ENCODE measurements at places on chromosomes 1 and 21.

GRCh38 chr1:184930232-184930631 is 44.1 kb downstream of the NIBAN1 start:
- no peaks in the 10 kb centered on the region for H3K27me3 ChIP-seq
- H3K4me1 ChIP-seq: peaks cover 58% of the 10 kb centered on the region
- H3K27ac ChIP-seq: peak overlapping the region; percentile 56
- no peak overlapping the region for H3K4me3 ChIP-seq
- DNase-seq: no peak

GRCh38 chr1:199176713-199177112 is 537.9 kb downstream of the PTPRC start:
- H3K27ac ChIP-seq: no peak overlapping the region

DNA sequence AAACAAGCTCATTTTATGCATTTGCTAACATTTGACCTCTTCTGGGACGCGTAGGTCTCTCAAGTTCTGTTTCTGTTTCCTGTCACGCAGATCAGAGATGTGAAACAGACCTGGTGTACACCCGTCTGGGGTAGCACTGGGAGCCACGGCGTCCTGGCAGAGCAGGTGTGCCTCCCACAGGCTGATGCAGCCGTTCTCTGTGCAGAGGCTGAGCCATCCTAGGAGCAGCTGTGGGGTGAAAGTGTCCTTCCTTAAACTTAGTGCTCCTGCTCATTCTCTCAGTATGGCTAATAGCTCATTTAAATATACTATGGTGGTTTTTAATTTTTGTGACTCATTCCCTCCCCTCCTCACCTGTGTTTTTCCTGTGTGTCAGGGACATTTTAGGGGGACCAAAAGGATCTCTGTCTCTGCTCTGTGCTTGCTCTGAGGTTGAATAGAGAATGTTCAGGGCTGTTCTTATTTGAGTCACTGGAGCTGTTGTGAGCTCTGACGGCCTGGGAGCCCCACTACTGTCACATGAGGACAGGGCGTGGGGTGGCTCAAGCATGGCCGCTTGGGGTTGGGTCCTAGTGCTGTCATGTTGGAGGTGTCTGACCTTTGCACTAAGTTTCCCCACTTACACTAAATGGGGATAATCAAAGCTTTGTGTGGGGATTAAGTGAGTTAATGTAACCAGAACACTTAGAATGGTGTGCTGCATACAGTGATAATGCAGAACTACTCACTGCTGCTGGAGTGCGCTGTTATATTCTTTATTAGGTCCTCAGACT is 43.0 kb downstream of the GALNT2 start:
- no peaks in the 10 kb centered on the region for H3K36me3 ChIP-seq
- no peak overlapping the region for H3K27ac ChIP-seq

DNA sequence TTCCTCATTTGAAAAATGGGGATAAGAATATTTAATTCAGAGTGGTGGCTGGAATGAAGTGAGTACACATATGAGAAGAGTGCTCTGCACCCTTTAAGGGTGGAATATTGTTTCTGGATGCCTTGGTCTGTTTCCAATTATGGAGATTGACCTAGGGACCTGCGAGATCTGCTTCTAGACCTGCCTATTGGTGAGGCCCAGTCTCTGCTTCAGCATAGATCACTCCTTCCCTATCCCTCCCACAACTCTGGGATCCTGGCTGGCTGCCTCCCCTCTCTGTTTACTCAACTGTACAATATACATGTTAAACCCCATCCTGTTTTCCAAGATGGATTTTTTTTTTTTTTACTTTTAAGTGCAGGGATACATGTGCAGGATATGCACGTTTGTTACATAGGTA is 6.4 kb upstream of the LDLRAD1 start:
- H3K4me1 ChIP-seq: peaks cover 14% of the 10 kb centered on the region
- DNase-seq: no peak
- no peaks in the 10 kb centered on the region for H3K36me3 ChIP-seq
- no peak overlapping the region for H3K27ac ChIP-seq
- H3K27me3 ChIP-seq: no peaks in the 10 kb centered on the region

DNA sequence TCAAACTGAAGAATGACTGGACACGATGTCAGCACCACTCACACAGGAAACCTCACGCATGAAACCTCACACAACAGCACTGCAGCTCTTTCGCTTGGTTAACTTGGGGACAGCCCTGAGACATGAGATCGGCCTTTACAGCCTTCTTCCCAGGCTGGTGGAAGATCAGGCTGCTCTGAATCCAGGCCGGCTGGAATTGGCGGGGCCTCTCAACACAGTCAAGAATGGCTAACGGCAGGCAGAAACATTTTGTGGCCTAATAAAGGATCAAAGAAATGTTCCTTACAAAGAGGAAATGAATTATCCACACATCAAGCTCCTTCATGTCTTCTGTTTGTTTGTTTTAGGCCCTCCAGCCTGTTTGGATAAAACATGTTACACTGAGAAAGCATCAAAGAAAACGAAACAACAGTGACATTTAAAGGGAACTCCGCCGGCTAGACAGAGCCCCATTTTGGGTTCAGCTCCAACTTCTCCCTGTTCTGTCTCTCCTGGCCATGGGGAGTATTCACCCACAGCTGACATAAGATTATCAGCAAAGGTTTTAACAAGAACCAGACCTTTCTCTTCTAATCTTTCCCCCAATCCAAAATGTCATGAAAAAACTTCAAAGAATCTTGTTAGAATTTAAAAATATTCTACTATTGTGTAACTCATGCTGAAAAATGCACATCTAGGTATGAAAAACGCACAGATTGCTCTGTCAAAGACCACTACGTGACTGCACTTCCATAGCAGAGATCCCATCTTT is 131.2 kb downstream of the SLC45A1 start:
- H3K36me3 ChIP-seq: peaks cover 8% of the 10 kb centered on the region
- H3K27me3 ChIP-seq: no peaks in the 10 kb centered on the region
- peak overlapping the region; percentile 38 for H3K4me3 ChIP-seq
- peaks cover 45% of the 10 kb centered on the region for H3K4me1 ChIP-seq

DNA sequence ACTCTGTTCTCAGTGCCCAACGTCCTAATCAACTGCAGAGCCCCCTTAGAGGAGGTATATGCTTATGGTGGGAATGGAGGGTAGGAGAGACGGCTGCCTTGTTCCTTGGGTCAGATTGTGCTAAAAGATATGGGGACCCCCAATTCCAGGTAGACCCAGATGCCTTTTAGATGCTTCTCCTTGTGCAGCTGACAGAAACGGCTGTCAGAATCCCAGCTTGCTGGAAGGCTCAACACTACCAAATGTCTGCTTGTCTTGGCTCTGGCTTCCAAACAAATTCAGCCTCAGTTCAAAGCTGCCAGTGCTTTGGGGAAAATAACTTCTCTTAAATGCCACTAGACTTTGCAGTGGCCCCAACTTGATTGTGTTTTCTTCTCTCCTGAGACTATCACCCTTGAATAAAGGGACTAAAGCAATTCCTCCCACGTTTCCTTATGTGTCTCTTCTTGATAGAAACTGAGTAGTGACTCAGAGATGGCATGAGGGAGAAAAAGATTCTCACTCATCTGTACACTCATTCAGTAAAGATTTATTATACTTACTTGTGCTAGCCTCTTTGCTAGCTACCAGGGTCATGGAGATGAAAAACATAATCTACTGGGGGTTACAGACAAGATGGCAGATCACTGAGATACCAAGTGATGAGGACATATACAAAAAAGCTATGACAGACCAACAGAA is 3.4 kb upstream of the RNF19B start:
- H3K4me1 ChIP-seq: peaks cover 18% of the 10 kb centered on the region
- H3K27me3 ChIP-seq: no peaks in the 10 kb centered on the region
- no peak overlapping the region for H3K4me3 ChIP-seq
- H3K27ac ChIP-seq: no peak overlapping the region

GRCh38 chr21:42088658-42089057 is 17.5 kb downstream of the UMODL1 start:
- no peaks in the 10 kb centered on the region for H3K4me1 ChIP-seq
- DNase-seq: no peak
- no peaks in the 10 kb centered on the region for H3K36me3 ChIP-seq
- no peak overlapping the region for H3K4me3 ChIP-seq
- no peak overlapping the region for H3K27ac ChIP-seq

DNA sequence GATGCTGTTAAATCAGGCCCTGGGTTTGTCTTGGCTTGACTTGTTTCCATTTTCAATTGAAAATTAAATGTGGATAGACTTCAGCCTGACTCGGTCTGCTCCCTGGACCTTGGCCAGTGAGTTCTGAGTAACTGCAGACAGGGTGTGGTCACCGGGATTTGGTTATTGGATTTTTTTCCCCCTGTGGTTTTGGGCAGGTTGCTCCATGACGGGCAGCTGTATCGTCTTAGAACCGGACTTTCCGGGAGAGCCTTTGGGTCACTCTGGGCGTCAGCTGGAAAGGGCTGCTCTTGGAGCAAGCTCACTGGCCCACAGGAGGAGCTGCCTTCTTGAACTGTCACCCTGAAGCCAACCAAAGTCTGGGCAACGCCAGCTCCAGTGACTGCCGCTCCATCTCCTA is 75.0 kb downstream of the CLIC6 start:
- H3K27me3 ChIP-seq: peaks cover 51% of the 10 kb centered on the region
- DNase-seq: no peak
- no peak overlapping the region for H3K27ac ChIP-seq

- no peaks in the 10 kb centered on the region for H3K4me1 ChIP-seq
- no peaks in the 10 kb centered on the region for H3K36me3 ChIP-seq
- no peak overlapping the region for H3K27ac ChIP-seq
- H3K4me3 ChIP-seq: no peak overlapping the region
- no peak for DNase-seq
- H3K27me3 ChIP-seq: peaks cover 28% of the 10 kb centered on the region
Observed at GRCh38 chr1:114114185-114115094, 39.2 kb downstream of the SYT6 start.

DNA sequence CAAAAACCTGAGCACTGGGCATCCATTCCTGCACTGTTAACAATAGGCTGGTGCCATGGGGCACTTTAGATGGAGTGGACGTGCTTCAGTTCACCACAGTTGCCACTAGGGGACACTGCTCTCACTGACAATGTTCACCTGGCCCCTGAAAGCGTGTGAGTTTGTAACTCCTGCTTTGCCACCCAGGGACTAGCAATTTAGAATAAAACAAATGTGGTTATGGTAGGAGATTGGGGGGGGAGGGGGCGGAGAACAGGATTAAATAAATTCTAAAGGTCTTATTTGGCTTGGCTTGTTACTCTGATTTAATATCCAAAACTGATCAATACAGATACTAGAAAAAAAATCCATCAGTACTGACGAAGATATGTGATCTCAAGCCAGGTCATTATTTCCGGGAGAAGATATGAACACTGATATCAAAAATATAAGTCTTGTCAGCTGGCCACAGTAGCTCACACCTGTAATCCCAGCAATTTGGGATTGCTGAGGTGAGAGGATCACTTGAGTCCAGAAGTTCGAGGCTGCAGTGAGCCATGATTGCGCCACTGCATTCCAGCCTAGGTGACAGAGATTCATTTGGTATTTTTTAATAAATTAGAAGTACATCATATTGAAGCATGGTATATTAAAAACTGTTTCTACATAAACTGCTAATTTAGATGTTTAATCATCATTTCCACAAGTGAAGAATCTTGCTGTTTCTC is 23.2 kb downstream of the INTS7 start:
- H3K36me3 ChIP-seq: peaks cover 22% of the 10 kb centered on the region
- no peak overlapping the region for H3K27ac ChIP-seq
- H3K4me3 ChIP-seq: no peak overlapping the region

DNA sequence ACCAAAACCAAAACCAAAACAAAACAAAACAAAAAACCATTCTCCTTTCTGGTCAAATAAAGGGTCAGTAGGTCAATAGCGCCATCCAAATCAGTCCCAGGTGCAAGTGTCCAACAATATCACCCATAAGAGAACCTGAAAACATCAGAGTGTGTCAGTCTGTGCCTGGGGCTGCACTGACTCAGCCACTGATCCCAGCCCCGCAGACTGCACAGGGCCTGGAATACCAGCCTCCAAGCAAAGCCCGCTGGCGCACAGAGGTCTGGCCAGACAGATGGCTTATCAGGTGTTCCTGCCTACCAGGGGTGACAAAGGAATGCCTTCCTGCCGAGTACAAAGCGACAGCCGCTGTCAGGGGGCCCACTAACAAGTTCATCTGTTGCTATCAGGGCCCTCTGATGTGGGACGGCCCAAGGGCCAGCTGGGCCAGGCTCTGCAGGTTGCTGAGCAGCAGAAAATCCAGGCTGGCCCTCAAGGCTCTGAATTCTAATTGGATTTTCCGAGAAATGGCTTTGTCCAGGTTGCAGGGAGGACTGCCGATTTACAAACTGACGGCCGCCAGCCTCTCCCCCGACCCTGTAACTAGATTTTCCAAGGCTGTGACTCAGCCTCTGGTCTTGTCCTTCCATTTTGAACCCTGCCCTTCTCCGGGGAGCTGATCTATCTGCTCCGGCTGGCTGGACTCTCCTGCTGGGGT is 13.7 kb upstream of the TMEM51 start:
- no peaks in the 10 kb centered on the region for H3K27me3 ChIP-seq
- no peaks in the 10 kb centered on the region for H3K36me3 ChIP-seq
- DNase-seq: peak; percentile 22
- peak overlapping the region; percentile 38 for H3K27ac ChIP-seq
- no peak overlapping the region for H3K4me3 ChIP-seq

GRCh38 chr1:237713916-237714315 is 176.8 kb downstream of the ZP4 start:
- no peak overlapping the region for H3K4me3 ChIP-seq
- no peak for DNase-seq
- H3K36me3 ChIP-seq: peaks cover 25% of the 10 kb centered on the region
- H3K4me1 ChIP-seq: peaks cover 10% of the 10 kb centered on the region

- DNase-seq: no peak
- no peak overlapping the region for H3K4me3 ChIP-seq
Observed at GRCh38 chr21:38948377-38949069, 142.8 kb downstream of the ETS2 start.

- DNase-seq: no peak
- H3K4me1 ChIP-seq: peaks cover 12% of the 10 kb centered on the region
- peaks cover 54% of the 10 kb centered on the region for H3K36me3 ChIP-seq
- H3K27ac ChIP-seq: no peak overlapping the region
- no peaks in the 10 kb centered on the region for H3K27me3 ChIP-seq
Observed at GRCh38 chr1:228308628-228309325, 97.9 kb downstream of the TRIM11 start.

DNA sequence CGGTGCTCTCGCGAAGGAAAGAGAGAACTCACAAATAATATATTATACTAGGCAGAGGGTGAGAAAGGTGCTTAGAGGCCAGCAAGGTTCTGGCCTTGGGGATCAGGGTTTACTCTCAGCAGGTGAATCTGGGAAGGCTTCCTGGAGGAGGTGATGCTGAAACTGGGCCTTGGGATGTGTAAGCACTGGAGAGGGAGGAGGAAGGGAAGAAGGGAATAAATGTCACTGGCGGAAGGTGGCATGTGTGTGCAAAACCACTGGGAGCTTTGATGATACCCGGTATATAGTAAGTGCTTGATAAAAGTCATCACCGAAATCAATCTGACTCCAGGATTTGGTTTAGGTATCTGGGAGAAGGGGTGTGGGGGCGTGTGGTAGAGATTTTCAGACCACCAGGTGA is 24.4 kb downstream of the SPSB1 start:
- no peak overlapping the region for H3K27ac ChIP-seq
- peaks cover 5% of the 10 kb centered on the region for H3K36me3 ChIP-seq
- DNase-seq: no peak
- H3K4me3 ChIP-seq: no peak overlapping the region
- H3K4me1 ChIP-seq: peaks cover 53% of the 10 kb centered on the region
